ENCODE measurements at places on chromosomes 13 and 19.

GRCh38 chr19:7672522-7672921, 3.7 kb downstream of the RETN start:
- no peak for DNase-seq

DNA sequence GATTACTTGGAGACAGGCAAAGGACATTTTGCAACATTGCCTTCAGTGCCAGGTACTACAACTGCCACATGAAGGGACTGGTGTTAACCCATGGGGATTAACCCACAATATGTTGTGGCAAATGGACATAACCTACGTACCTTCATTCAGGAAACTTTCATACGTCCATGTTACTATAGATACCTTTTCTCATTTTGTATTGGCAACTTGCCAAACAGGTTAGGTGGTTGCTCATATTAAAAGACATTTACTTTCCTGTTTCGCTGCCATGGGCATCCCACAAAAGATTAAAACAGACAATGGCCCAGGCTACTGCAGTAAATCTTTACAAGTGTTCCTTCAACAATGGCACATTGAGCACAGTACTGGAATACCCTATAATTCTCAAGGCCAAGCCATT, 925.3 kb downstream of the SLITRK6 start:
- DNase-seq = no peak

GRCh38 chr19:33624586-33624985, 2.8 kb downstream of the CHST8 start:
- no peak for DNase-seq

GRCh38 chr13:59906413-59907049, 257.2 kb downstream of the DIAPH3 start:
- no peak for DNase-seq

DNA sequence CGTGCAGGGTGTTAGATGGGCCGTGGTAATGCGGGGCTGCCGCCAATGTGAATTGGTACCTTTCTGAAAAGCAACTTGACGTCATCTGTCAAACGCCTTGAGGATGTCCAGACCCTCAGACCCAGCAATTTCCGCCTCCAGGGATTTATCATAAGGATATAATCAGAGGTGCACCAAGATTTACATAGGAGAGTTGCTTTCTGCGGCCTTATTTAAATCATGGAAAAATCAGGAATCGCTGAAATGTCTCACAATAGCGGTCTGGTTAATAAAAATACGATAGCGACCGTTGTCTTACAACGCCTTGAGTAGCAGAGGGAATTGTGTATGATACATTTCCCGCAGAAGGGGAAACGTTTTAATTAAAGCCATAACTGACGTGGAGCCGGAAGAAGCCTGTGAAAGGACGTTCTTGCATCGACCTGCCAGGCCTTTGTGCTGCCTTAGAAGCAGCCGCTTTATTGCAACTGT, 32.3 kb upstream of the NDUFS7 start:
- DNase-seq = no peak

GRCh38 chr13:94286581-94286980, 192.9 kb downstream of the DCT start:
- DNase-seq = no peak

- no peak for DNase-seq
These were observed 711 bp upstream of the FOSB start for GRCh38 chr19:45467115-45467455.

GRCh38 chr13:99757756-99758459, 213.7 kb downstream of the ZIC5 start:
- no peak for DNase-seq

GRCh38 chr13:47136504-47136941, 239.7 kb upstream of the HTR2A start:
- DNase-seq = no peak

DNA sequence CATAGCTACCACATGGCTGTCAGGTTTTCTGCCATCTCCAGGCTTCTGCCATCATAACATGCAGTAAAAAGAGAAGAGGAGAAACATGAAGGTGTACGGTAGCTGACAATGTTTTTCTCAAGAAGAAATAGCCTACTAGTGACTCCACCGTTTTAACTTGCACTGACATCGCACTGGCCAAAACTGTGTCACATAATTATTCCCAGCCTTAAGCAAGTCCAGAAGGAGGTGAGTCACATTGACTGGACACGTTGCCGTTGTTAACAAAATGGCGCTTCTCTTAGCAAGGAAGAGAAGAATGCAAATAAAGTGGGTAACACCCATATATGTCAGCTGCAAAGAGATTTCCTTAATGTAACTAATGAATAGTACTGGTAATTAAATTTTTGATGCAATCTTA, 810.4 kb upstream of the SLC10A2 start:
- DNase-seq = no peak

DNA sequence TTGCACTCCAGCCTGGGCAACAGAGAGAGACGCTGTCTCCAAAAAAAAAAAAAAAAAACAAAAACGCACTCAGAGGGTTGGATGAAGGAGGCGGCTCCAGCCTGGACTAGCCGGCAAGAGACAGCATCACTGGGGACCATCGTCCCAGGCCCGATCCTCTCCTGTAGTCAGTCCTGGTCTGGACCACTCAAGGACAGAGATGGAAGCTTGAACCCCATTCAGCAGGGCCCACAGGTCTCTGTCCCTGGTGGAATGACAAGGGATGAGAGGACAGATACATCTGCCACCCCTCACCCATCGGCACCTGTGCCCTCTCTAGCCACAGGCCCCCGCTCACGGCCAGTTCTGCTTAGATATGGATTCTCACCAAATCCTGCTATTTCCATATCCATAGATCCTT, 14.0 kb downstream of the ADGRE5 start:
- DNase-seq = no peak

- no peak for DNase-seq
These were observed 76.5 kb upstream of the RNF113B start for GRCh38 chr13:98253526-98253925.

- DNase-seq = no peak
These were observed 23.6 kb downstream of the IFT88 start for GRCh38 chr13:20590561-20590960.

DNA sequence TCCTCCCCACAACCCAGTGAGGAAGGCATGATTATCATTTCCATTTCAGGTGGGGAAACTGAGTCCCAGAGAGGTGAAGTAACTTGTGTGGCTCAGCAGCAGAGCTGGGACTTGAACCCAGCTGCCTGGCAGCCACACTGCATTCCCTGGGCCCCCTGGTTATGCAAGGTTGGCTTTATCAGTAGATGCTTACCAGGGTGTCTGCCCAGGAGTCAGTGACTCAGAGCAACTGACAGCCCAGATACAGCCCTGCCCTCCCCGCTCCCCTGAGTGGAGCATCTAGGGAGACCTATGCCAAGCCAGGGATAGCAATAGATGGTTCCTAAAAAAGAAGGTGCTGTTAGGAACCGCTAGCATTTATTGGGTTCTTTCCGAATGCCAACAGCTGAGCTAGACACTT, 5.9 kb downstream of the IGLON5 start:
- DNase-seq = no peak

DNA sequence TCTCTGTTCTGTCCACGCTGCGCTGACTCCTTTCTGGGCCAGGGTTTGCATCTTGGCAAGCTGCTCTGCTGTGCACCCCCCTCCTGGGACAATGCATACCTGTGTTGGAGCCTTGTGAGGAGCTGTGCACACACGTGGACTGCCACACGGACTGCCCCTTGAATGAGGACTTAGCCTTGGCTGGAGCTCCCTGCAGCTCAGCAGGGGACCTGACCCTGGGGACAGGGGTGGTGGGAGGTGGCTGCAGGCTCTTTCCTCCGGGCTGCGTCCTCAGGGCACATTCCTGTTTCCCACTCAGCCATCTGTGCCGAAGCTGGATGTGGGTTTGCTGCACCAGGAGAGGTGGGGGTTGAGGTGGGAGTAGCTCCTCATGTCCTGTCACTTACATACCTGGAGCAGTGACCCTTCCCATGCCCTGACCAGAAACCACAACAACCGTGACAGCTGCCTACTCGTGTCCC, 8.2 kb downstream of the RAB11B start:
- DNase-seq = no peak

- no peak for DNase-seq
These were observed 9.9 kb upstream of the MKNK2 start for GRCh38 chr19:2060884-2061494.

- DNase-seq = no peak
These were observed 53.3 kb downstream of the TEX26 start for GRCh38 chr13:30985637-30986205.

DNA sequence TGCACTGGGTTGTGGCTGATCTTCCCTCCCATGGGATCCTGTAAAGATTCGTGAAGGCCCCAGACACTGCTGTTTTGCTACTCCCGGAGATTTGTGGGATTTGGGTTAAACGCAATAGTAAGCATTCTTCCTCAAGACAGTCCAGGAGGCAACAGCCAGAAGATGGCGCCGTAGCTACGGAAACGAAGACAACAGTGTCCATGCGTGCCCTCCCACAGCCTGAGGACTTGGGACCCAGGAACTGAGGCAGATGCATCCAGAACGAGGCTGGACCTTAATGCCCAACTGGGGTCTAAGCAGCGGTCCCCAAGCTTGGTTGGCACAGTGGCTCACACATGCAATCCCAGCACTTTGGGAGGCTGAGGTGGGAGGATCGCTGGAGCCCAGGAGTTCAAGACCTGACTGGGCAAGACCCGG, 57.6 kb upstream of the ZNF507 start:
- DNase-seq = no peak

DNA sequence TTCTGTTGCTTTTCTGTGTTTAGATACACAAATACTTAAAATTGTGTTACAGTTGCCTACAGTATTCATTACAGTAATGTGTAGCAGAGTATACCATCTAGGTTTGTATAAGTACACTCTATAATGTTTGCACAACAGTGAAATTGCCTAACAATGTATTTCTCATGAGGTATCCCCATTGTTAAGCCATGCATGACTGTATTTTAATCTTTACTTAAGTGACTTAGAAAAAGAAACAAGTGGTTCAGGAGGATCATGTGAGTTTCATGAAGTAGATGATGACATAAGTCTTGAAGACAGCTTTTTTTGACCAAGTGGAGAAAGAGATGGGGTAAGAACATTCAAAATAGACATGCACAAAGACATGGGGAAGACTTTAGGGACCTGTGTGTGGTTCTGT, 8.4 kb upstream of the KCTD4 start:
- no peak for DNase-seq

DNA sequence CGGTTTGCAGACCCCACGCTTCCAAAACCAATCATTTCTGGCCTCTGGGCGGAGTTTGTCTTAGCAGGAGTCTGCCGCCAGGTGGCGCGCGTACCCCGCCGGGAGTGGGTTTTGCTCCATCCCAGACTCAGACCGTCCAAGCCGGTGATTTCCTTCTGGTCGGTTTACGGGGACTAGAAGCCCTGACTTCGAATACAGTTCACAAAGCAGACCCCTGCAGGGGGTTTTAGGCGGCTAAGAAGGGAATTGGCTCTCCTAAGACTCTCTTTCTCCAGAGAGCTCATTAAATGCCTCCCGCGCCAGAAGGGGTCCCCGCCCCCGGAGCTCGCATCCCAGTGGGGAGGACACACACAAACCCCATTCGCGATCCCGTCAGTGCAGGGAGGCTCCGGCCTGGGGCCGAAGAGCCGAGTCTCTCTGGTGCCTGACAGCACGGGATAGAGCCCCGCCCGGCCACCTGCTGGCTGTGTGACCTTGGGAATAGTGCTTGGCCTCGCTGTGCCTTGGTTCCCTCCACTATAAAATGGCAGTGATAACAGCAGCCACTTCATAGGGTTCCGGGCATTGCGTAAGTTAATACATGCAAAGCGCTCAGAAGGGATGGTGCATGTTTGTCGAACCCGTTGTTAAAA, 8.6 kb upstream of the NUP62 start:
- DNase-seq = peak; percentile 95

DNA sequence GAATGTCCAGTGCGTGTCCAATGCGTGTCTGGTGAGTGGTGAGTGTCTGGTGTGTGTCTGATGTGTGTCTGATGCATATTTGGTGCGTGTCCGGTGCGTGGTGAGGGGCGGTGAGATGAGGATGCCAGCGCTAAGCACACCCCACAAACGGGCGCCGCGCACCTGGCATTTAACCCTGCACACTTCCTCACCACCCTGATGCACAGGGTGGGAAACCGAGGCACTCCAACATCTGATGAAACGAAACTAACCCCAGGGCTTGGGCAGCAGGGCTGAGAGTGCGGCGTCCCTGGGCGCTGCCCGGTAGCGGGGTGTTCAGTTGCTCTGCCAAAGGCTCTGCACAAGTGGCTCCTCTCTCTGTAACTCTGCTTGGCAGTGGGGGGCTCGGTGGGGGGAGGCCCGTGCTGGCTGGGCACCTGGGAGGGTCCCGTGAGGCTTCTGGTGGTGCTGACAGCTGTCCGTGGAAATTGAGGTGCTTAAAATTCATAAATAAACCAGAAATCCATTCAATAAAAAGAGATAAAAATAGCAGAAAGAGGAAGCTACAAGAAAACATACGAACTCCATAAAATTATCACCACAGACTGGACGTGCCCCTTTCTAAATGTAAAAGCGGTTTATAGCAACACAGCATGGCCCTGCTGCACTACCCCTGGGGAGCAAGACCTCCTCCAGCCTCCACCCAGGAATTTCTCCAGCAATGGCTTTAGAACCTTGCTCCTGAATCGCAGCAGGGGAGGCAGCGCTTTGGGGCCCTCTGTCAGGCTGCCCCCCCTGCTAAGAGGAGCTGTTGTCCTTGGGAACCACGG, 76.0 kb downstream of the RASA3 start:
- no peak for DNase-seq

- no peak for DNase-seq
These were observed 11.7 kb upstream of the CASP14 start for GRCh38 chr19:15037586-15037985.

GRCh38 chr13:99864627-99864990, 107.0 kb downstream of the ZIC5 start:
- DNase-seq = no peak

DNA sequence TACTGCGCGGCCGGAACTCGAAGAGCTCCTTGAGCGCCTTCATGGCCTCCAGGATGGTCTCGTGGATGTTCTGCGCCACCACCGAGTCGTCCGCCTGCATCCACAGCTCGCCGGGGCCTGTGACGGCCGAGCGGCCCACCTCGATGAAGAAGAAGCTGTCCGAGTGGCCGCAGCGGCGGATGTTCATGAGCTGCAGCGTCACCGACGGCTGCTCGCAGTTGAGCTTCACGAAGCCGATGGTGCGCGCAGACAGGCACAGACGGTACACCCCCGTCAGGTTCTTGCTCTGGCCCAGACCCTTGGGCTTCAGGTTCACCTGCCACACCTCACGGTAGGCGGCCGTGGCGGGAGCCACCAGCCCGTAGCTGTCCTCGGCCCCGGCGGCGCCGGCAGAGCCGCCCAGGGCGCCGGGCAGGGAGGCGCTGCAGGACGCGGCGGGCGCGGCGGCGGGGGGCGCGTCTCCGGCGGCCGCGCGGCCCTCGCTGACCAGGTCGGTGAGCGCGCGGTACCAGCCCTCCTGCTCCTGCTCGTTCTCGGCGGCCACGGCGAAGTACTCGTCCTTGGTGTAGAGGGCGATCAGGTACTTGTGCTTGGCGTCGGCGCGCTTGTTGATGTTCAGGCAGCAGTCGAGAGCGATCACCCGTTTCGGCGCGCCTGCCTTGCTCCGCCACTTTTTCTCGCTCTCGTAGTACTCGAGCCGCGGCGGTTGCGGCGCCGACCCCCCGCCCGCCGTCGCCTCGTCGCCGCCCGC, 1.1 kb downstream of the IRS2 start:
- no peak for DNase-seq

GRCh38 chr13:68347220-68347619, 1117.1 kb upstream of the PCDH9 start:
- no peak for DNase-seq

- DNase-seq = no peak
These were observed 10.4 kb downstream of the STX10 start for GRCh38 chr19:13139633-13140311.

All from osteocyte (in vitro differentiated cells).